ENCODE measurements at places on chromosomes 16 and 17. TPM values are rescaled to one million over a fixed set of nuclear protein-coding genes. Genes with fewer than 3 reads are reported as not detected.

GRCh38 chr17:62092784-62093183 is 27.7 kb upstream of the MED13 start:
- DNase-seq: no peak

DNA sequence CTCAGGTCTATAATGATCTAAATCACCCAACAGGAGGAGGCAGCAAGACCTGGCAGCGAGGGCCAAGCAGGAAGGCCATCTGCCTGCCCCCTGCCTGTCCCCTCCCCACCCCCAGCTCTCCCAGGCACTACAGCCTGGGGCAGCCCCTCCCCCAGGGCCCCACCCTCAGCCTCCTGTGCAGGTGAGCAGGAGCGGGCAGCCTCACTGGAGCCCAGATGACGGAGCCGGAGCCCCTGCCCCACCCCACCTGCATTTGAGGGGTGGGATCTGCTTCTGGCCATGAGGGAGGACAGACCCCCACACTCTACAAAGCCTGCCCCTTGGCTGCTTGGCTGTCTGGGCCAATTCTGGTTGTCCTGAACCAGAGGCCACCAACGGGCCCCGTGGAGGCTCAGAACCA is 12.4 kb upstream of the BAHCC1 start:
- no peak for DNase-seq

The NETO2 gene
- total RNA-seq: 31.4 TPM

DNA sequence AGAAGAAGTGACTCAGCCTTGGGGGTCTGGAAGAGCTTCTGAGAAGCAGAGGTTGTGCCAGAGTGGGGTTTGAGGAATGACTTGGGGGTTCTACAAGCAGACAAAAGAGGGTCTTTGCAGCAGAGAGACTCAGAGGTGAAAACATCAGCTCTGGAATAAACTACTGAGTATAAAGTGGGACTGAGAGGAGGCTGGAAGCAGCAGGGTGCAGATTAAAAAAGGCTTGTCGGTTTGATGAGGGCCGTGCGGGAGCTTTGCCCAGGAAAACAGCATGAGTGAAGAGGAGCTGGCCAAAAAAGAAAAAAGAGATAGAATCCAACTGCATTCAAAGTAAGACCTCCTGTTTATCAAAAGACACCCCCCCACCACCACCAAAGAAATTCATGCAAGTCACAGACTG is 13.1 kb upstream of the ACE start:
- no peak for DNase-seq

DNA sequence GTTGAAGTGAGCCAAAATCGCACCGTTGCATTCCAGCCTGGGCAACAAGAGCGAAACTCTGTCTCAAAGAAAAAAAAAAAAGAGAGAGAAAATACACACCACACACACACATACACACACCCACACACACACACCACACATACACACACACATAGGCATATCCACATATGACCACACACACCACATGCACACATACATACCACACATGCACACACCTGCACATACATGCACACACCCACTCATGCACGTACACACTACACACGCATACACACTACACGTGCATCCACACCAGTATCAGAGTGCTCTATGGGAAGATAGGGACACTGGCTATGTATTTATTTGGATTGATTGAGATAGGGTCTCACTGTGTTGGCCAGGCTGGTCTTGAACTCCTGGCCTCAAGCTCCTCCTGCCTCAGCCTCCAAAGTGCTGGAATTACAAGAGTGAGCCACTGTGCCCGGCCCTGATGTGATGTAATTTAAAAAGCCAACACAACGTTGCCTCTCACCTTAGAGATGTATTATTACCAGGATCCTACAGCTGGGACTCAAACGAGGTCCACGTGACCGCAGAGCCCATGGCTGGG is 17.8 kb upstream of the GINS2 start:
- DNase-seq: no peak

- no peak for DNase-seq
Observed at GRCh38 chr16:11611871-11612664, 25.3 kb upstream of the LITAF start.

GRCh38 chr17:81095383-81095762 is 60.4 kb downstream of the BAIAP2 start:
- peak; percentile 28 for DNase-seq

The SLC13A2 gene
- not detected for total RNA-seq

GRCh38 chr17:74779948-74780400 is 3.8 kb upstream of the NAT9 start:
- DNase-seq: no peak

The CLEC10A gene
- not detected for total RNA-seq

- DNase-seq: peak; percentile 73
Observed at GRCh38 chr17:44235583-44235936, 16.1 kb upstream of the UBTF start.

GRCh38 chr16:88731699-88732098 is 25.4 kb downstream of the CTU2 start:
- DNase-seq: no peak

GRCh38 chr16:12587170-12587569 is 216.5 kb downstream of the CPPED1 start:
- no peak for DNase-seq

- no peak for DNase-seq
Observed at GRCh38 chr17:29825604-29826003, 104.4 kb downstream of the SSH2 start.

DNA sequence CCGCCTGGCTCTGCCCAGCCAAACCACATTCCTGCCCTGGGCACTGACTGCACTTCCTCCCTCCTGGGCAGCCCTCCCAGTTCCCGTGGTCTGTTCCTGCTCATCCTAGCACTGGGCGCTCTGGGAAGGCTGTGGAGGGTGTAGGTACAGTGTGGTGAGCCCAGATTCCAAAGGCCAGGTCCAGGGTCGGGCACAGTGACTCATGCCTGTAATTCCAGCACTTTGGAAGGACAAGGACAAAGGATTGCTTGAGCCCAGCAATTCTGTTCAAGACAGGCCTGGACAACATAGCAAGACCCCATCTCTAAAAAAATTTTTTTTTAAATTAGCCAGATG is 30.6 kb downstream of the C16orf74 start:
- no peak for DNase-seq

DNA sequence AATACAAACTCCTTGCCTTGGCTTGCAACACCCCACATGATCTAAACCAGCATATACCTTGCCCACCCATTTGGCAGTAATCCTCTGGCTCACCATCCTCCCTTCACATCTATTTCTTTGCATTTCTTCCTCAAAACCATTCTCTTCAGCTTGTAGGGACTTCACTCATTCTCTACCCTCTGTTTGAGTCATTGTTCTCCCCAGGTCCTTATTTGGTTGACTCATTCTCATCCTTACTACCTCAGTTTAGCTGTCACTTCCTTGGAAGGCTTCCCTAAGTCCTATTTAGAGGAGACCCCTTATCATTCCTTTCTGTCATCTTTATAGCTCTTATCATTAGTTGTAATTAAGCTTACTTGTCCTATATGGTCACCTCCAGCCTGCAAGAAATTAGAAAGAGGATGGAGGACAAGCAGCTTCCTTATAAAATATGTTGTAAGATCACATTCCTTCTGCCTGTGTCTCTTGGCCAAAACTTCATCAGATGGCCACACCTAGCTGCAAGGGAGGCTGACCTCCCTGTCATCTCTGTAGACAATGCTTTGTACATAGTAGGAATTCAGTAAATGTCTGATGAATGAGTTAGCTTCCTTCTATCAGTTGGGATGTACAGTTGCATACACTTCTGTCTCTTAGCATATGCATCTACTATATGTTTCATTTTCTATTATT is 1.7 kb downstream of the TTC19 start:
- DNase-seq: no peak

DNA sequence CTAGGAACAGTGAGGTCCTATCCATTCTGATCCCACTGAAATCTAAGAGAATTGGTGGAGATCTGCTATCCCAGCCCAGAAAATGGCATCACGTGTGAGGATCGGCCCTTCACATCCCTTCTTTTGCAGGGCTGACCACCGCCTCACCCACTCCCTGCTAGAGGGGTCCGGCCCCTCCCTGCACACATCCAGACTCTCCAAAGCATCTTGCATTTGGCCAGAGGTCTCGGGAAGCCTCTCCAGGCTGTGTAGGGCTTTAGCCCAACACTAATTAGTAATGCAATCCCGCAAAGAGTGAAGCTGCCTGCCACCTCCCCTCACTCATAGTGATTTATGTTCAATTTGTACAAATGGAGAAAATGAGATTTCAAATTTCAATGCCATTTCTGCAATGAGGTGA is 434.4 kb upstream of the ZFHX3 start:
- no peak for DNase-seq

GRCh38 chr17:63381101-63381729 is 64.9 kb downstream of the CYB561 start:
- DNase-seq: peak; percentile 82

The AGRP gene
- total RNA-seq: not detected

- DNase-seq: peak; percentile 7
Observed at GRCh38 chr16:67873435-67874370, 851 bp downstream of the EDC4 start.

- no peak for DNase-seq
Observed at GRCh38 chr16:23040246-23040645, 109.0 kb downstream of the USP31 start.

The ZDHHC7 gene
- 80.1 TPM for total RNA-seq

DNA sequence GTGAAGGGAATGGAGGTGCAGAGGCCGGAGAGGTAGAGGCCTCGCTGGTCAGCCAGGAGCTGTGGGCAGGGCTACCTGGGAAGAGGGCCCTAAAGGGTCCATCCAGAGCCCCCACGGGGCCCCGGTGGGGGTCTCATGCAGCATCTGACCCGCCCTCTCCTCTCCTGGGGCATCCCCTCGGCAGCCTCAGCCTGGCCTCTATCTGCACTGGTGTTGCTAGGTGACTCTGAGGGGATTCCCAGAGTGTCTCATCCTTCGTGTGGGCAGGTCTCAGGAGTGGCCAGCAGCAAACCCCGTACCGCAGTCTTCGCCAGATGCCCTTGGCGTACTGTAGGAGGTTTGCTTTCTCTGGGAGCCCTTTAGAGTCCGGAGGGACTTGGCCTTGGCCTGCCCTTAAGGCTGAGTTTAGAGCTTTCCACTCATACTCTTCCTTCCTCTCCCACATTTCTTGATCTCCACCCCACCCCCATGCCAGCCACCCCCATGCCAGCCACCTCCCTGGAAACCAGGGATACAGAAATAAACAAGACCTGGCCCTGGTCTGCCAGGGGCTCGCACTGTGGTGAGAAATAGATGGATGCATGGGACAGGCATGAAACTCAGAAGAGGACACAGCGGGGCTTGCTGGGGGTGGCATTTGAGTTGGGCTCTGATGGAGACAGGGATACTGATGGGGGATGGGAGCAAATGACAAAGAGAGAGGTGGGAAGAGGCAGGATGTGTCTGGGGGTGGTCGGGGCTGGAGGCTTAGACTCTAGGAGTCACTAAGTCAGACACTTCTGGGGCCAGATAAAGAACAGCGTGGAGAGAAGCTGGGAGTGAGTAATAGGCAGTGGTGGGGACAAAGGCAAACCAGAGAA is 9.9 kb downstream of the SLC5A10 start:
- DNase-seq: peak; percentile 43

The CX3CL1 gene
- under 0.01 TPM for total RNA-seq

The ORAI3 gene
- 6.8 TPM for total RNA-seq

DNA sequence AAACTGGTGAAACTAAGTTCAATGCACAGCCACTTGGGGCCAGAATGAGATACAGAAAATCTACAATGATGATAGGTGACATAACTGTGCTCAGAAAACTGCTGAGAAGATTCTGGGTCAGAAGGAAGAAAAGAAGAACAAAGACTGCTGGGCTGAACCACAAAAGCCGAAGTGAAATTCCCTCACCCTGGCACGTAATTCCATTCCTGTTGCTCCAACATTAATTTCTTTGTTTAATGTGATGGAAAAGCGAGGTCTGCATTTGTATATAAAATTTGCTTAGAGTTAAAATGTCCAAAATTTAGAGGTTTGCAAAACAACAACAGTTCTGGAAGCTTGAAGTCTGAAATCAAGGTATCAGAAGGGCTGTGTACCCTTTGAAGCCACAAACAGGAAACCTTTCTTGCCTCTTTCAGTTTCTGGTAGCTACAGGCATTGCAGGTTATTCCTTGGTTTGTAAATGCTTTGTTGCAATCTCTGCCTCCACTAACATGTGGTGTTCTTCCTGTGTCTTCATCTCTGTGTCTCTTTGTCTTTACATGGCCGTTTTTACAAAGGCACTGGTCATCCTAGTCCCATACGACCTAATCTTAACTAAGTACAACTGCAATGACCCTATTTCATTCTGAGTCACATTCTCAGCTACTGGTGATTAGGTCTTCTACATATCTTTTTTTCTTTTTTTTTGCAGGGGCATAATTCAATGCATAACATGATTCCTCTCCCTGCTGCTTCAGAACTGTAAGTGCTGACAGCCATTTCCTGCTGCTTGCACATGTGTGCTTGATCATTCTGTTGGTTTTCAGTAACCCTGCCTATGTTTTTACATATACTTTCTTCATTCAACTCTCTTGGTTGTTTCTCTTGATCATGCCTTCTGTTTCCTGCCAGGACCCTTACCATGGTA is 603.0 kb upstream of the CDH8 start:
- DNase-seq: no peak

Measured in IMR-90 (cell line).